ENCODE measurements at places on chromosomes 16 and 17.
A peak's percentile ranks its signal among the peaks of the same experiment; 100 is the strongest.

DNA sequence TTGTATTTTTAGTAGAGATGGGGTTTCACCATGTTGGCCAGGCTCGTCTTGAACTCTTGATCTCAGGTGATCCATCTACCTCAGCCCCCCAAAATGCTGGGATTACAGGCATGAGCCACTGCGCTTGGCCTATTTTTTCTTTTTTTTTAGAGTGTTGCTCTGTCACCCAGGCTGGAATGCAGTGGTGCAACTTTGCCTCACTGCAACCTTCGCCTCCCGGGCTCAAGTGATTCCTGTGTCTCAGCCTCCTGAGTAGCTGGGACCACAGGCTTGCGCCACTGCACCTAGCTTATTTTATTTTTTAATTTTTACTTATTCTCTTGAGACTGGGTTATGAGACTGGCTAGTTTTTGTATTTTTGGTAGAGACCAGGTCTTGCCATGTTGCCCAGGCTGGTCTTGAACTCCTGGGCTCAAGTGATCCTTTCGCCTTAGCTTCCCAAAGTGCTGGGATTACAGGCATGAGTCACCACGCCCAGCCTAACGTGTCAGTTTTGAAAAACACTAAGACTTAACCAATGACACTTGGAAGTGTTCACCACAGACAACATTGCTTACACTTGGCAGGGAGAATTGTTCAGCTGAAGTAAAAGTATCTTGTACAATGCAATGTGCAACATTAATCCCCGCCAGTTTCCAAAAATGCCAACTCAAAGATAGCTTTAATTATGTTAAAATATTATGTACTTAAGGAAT lies 26.9 kb downstream of the ATAD5 start:
- no peak for DNase-seq

GRCh38 chr17:1413281-1413791 lies 13.3 kb upstream of the YWHAE start:
- peak; percentile 88 for DNase-seq

GRCh38 chr17:2721603-2722002 lies 10.0 kb upstream of the CLUH start:
- DNase-seq, result no peak

GRCh38 chr16:88523309-88524161 lies 46.7 kb upstream of the ZC3H18 start:
- DNase-seq, result no peak

- DNase-seq, result no peak
Observed at GRCh38 chr16:81061307-81061640, 15.8 kb downstream of the C16orf46 start.

GRCh38 chr17:8736796-8737195 lies 7.8 kb downstream of the CCDC42 start:
- DNase-seq, result no peak

- no peak for DNase-seq
Observed at GRCh38 chr17:74455821-74456220, 10.6 kb upstream of the CD300A start.

DNA sequence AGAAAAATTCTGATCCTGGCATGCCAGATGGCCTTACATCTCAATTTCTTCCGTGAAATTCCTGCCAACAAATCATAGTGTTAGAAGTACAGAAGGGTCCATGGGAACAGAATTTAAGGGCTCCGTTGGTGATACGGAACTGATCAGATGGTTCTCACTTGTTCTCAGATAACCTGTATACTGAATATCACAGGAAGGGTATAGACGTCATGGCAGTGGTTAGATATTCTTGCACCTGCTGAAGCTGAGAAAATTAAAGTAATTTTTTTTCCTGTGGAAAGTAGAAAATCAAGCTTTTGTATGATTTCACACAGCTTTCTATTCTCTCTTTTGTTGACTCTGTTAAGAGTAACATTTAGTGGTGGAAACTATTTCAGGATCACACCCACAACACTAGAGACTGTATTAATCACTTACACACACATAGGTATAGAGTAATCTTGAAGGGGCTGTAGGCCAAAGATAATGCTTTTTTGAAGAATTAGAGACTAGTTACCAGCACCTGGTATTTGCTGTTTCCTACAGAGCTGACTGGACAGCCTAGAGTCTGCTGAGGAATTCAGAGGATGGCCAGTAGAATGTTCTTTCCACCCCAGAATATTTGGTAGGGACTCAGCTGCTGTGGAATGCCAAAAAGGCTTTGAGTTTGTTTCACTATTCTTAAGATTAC lies 7.5 kb downstream of the TENT4B start:
- DNase-seq, result no peak

- DNase-seq, result peak; percentile 93
Observed at GRCh38 chr17:34361478-34362061, 1.5 kb downstream of the CCL1 start.

- no peak for DNase-seq
Observed at GRCh38 chr17:1040216-1040600, 43.3 kb downstream of the TIMM22 start.

DNA sequence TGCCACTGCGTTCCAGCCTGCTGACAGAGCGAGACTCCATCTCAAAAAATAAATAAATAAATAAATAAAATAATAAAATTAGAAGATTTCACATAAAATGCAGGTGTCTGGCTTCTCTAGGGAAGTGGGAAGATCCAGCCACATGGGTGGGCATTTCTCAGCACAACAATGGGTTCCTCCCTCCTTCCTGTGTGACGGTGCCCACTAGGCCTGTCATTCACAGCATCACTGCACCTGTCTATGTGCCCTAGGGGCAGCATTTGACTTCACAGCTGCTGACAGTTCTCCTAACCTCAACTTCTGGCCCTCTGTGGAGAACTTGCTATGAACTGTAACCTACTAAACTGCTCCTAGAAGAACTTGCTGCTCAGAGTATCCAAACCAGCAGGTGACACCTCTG lies 3.0 kb downstream of the ABHD15 start:
- DNase-seq, result no peak

DNA sequence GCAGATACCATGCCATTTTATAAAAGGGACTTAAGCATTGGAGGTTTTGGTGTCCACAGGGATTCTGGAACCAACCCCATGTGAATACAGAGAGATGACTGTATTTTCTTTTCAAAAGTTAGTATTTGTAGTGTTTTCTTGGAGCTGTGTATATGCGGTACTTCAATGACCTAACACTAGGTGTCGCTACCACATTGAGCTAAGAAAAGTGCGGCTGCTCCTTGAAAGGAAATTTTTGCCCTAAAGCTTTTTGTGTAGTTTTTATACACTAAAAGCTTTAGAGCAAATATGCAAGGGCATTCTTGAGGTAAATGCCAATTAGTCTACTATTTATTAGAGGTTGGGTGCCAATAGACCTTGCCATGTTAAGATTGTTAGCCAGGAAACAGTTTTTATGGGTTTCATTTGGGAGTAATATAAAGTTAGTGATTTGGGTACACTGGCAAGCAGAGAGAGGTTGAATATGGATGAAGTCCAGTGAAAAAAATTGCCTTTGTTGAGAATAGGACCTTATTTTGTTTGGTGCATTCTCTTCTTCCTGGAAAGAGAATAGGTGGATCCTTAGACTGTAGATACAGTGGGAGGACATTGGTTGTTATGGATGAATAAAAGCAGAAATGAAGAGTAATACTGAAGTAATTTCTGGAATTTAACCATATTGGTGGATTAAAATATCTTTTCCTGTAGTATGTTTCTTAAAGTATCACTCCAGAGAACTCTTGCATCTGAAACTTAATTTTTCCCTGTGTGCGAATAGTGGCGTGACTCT lies 43.3 kb downstream of the BCAS3 start:
- peak; percentile 34 for DNase-seq

GRCh38 chr16:63311313-63311712 lies 1275.1 kb upstream of the CDH8 start:
- DNase-seq, result no peak

- no peak for DNase-seq
Observed at GRCh38 chr16:5793556-5793955, 696.0 kb upstream of the EEF2KMT start.

DNA sequence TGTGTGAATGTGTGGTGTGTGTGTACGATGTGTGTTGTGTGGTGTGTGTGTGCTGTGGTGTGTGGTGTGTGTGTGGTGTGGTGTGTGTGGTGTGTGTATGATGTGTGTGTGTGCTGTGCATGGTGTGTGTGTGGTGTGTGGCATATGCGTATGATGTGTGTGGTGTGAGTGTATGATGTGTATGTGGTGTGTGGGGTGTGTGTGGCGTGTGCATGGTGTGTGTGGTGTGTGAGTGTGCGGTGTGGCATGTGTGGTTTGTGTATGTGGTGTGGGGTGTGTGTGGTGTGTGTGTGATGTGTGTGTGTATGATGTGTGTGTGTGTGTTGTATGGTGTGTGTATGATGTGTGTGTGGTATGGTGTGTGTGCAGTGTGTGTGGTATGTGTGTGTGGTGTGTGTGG lies 50.5 kb upstream of the MPHOSPH6 start:
- DNase-seq, result no peak

DNA sequence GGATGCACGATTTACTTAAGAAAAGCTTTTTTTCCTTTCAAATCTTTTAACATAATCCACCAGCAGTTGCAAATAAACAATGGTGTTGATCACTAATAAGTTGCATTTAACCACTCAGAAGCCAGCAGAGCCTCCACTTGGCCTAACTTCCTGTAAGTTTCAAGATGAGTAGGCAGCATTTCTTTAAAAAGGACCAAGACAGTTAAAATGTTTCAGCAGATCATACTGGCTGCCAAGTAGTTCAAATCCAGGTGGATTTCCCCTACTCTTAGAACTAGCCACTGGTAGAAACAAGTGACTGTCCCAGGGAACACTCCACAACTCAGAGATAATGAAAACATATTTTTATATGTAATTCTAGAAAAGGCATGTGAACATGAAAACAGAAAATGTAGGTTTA lies 17.0 kb upstream of the RFFL start:
- DNase-seq, result no peak

- no peak for DNase-seq
Observed at GRCh38 chr16:21622545-21622944, 23.2 kb downstream of the METTL9 start.

GRCh38 chr17:8894673-8895578 lies 27.5 kb upstream of the PIK3R6 start:
- DNase-seq, result peak; percentile 58

- peak; percentile 25 for DNase-seq
Observed at GRCh38 chr16:87240211-87241136, 76.7 kb downstream of the C16orf95 start.

GRCh38 chr17:28726226-28726626 lies at the start of gene TLCD1:
Gene TLCD1, minus strand, starts transcription at chr17:28726233. Its CDS starts 136 bp downstream, at chr17:28726097.
- peak; percentile 75 for DNase-seq

GRCh38 chr17:57902117-57902799 lies 52.4 kb upstream of the MRPS23 start:
- DNase-seq, result no peak
